Uterus (tissue), 4 donors: ENCODE measurements at places on chromosomes 7 and 10. TPM values are rescaled to one million over a fixed set of nuclear protein-coding genes. Genes with fewer than 3 reads are reported as not detected.

SVOPL gene
- not detected for total RNA-seq

FRAT1 gene
- total RNA-seq: 3.3 TPM

- no peak overlapping the region for H3K4me3 ChIP-seq
- no peaks in the 10 kb centered on the region for H3K27me3 ChIP-seq
- H3K27ac ChIP-seq: no peak overlapping the region
- no peaks in the 10 kb centered on the region for H3K4me1 ChIP-seq
Observed at GRCh38 chr7:47965456-47965855, 14.0 kb downstream of the HUS1 start.

- H3K27me3 ChIP-seq: no peaks in the 10 kb centered on the region
- DNase-seq: no peak
- no peaks in the 10 kb centered on the region for H3K36me3 ChIP-seq
- no peak overlapping the region for H3K4me3 ChIP-seq
Observed at GRCh38 chr7:149753375-149754233, 19.8 kb downstream of the ZNF467 start.

GRCh38 chr7:122626785-122627184 is 72.1 kb downstream of the RNF133 start:
- H3K27me3 ChIP-seq: no peaks in the 10 kb centered on the region
- no peaks in the 10 kb centered on the region for H3K36me3 ChIP-seq
- H3K4me1 ChIP-seq: no peaks in the 10 kb centered on the region
- no peak overlapping the region for H3K27ac ChIP-seq
- DNase-seq: no peak

DNA sequence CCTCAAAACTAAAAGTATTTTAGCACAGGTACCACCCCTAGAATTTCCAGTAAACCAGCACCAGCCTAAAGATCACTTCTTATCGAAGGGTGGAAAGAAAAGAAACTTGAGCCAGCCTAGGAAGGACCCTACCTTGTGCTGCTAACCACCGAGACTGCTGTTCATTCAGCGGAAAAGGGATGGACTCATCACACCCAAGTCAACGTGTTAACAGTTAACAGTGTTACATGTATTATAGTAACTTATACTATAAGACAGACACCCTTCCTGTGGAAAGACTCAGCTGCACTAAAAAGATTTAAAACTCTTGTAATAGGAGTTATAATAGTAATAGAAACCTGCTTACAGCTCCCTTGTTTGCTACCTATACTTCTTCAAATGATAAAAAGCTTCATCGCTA is 39.8 kb downstream of the MINDY4 start:
- peaks cover 20% of the 10 kb centered on the region for H3K4me1 ChIP-seq
- H3K27ac ChIP-seq: no peak overlapping the region
- no peaks in the 10 kb centered on the region for H3K27me3 ChIP-seq
- DNase-seq: no peak

DNA sequence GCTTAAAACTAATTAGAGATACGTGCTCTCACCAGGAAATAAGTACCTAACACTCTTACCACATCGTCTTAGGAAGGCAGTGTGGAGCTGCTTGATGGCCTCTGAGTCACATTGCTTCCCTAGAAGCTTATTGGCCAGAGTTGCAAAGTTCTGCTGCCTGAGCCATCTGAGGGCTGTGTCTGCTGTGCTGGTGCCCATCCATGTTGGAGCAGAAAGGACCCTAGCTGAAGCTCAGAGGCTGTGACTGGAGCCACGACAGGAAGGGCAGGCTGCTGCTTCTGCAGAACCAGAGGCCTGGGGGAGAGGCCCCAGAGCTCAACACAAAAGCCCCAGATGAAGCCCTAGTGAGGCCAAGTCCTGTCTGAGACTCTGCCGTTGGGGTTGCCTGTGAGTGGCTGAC is 64.8 kb upstream of the IGFBP3 start:
- no peaks in the 10 kb centered on the region for H3K36me3 ChIP-seq
- DNase-seq: no peak
- H3K27me3 ChIP-seq: no peaks in the 10 kb centered on the region
- H3K4me1 ChIP-seq: no peaks in the 10 kb centered on the region
- no peak overlapping the region for H3K27ac ChIP-seq
